ENCODE measurements at places on chromosomes 1 and 21.

DNA sequence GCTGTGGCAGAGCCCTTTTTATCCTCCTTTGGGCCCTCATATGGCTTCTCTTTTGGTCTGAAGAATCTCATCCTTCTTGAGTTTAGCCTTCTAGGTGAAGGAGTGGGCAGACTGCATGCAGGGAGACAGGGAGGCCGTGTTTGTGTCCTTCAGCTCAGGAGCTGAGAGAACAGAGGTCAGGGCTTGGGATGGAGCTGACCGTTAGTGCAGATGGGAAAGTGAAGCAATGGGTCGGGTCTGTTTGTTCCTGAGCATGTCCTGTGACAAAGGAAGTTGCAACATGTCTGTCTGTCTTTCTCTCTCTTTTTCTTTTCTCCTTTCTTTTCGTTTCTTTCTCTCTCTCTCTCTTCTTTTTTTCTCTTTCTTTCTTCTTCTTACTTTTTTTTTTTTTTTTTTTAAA is 14.9 kb downstream of the MAPKAPK2 start:
- DNase-seq: no peak

- DNase-seq: no peak
These were observed 151.4 kb upstream of the C1orf105 start for GRCh38 chr1:172269084-172269483.

- DNase-seq: peak; percentile 67
These were observed 422.8 kb downstream of the CAMTA1 start for GRCh38 chr1:7207875-7208646.

- DNase-seq: no peak
These were observed 79.5 kb downstream of the SMYD3 start for GRCh38 chr1:246427611-246428010.

- DNase-seq: no peak
These were observed 110.9 kb upstream of the IFFO2 start for GRCh38 chr1:19067182-19067911.

Measured in NCI-H2227 treated with DMSO at 0.1 percent for 48 hours (cell line).